Left lung (tissue), 14 donors: ENCODE measurements at places on chromosomes 12 and 14.

- DNase-seq, result no peak
Measured at GRCh38 chr14:100734031-100734990, 7.6 kb downstream of the DLK1 start.

DNA sequence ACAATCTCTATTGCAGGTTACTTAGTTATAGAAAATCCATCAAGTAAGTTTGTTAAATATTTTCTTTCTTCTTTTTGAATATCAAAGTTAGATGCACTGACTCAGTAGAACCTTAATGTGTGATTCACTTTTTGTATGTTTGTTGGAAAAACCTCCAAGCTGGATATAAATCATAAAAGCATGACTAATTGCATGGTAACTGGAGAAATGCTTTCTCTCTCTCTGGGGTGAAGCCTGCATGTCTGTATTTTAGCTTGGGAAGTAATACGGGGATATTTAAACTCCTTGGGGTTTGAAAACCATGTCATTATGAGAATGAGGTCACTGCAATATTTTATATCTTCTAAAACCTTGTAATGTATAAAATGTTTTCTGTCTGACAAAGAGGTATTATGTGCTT, 58.6 kb upstream of the MYF6 start:
- DNase-seq, result no peak

DNA sequence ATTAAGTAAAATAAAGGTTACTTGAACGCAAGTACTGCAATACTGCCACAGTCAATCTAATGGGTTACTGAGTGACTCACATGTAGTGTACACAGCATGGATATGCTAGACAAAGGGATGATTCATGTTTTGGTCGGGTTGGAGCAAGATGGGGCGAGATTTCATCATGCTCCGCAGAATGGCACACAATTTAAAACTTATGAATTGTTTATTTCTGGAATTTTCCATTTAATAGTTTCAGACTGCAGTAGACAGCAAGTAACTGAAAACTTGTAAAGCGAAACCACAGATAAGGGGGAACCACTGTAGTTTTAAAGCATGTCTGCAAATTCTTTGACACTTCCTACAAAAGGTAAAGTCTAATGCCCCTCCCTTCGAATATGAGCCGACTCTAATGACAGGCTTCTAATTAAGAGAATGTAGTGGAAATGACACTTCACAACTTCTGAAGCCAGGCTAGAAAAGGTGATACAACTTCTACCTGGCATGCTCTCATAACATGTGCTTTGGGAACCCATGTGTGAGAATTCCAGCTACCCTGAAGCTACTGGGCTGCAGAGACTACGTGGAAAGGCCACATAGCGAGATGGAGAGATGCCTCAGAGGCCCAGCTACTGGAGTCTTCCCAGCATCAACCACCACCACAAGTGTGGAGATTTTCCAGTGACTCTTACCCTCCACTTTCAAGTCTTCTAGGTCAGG, 13.9 kb upstream of the TCP11L2 start:
- DNase-seq, result no peak

DNA sequence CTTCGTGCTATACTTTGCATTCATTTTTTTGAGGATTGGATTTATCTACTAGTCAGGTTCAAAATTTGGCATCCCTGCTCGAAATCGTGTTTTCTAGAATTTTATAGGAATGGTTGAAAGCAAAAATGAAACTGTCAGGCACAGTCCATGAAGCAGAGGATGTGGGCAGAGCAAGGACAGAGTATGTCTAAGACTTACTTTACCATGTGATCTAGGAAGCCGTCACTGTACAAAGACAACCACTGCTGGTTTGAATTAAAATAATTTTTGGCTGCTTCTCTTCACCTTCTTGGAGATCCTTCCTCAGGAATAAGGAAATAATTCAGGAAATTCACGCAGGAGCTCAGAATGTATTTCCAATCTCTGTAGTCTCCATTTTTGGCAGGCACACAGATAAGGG, 31.6 kb upstream of the SGPP1 start:
- DNase-seq, result no peak

DNA sequence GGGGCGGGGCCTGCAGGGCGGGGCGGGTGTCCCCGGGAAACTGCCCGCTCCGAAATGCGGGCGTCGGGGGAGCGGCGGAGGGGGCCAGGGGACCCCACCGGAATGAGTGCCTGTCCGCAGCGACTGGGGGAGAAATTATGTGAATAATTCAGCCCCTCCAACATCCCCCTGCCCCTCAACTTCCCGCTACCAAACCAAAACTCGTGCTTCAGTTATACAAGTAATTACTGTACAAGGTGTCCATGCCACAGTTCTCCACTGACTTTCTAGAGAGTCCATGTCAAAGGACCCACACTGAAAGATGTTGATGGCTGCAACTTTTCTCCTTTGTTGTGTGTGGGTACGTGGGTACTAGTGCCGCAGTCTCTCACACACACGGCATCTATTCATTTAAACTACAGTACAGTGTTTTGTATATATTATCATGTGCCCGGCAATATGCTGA, 414 bp upstream of the CDK17 start:
- no peak for DNase-seq

DNA sequence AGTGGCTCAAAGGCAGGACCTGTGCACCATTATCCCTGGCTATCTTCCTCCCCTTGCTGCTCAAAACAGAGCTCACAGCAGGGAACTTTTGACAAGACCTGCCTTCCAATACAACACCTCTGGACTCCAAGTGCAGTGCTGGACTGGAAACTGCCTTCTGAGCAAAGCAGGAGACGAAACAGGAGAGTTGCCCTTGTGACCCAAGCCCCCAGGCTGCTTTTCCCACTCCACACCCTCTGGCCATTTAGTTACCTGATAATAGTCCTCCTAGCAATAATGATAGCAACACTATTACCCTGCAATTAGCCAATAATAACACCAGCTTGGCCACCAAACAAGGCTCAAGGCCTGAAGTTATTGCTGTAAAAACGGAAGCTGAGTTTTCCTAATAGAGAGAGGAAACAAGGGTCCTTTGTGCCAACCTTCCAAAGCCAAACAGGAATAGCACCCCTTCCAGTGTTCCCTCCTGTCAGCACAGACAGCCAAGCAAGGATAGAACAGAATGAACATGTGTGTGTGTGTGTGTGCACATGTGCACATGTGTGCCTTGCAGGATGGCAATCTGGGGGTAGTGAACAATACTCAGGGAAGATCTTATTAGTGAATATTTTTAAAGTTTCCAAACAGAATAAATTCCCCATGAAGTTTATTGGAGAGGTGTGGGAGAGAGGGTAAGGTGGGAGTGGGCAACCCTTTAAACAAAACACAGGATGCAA, 9.2 kb upstream of the KRT73 start:
- no peak for DNase-seq

GRCh38 chr12:64528616-64529015, 76.7 kb downstream of the TBK1 start:
- DNase-seq, result no peak
